ENCODE measurements at places on chromosomes 1 and 21. TPM values are rescaled to one million over a fixed set of nuclear protein-coding genes. Genes with fewer than 3 reads are reported as not detected.

DNA sequence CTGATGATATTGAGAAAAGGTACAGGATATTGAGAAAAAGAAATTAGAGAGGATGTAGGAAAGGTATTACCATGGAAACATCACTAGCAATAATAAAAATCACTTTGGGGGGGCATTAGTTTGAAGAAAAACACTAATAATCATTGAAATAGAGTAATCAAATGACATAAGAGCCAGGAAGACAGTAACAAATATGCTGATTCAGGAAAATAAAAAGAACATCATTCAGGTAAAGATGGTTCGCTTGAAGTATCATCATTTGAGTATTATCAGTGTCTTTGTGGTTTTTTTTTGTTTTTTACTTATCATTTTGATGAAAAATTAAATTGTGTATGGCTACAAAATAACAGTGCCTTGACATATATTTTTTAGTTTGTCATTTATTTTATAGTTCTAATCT, 164.5 kb downstream of the IFI44 start:
- DNase-seq = no peak

- DNase-seq = no peak
Measured at GRCh38 chr1:185238447-185238846, 78.6 kb downstream of the IVNS1ABP start.

- no peak for DNase-seq
Measured at GRCh38 chr1:183991348-183991747, 46.2 kb downstream of the COLGALT2 start.

DNA sequence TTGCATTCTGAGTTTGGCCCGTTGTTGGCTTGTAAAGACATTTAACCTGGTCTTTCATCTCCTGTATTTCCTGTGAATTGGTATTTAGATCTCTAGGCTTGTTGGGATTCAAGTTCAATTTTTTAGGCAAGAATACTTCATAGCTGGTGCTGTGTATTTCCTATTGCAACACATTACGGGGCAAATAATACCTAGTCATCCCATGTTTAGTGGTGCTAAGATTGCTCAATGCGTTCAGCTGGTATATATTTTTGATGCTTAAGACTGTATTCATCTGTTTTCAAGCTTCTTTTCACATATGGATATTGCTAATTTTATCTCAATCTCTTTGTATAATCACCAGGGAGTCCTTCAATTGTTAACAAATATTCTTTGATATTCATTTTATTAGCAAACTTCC, 87.5 kb upstream of the ZBTB18 start:
- DNase-seq = no peak

- DNase-seq = no peak
Measured at GRCh38 chr1:240621249-240621648, 9.3 kb upstream of the GREM2 start.

- no peak for DNase-seq
Measured at GRCh38 chr1:43776043-43776761, 68.9 kb downstream of the ST3GAL3 start.

DNA sequence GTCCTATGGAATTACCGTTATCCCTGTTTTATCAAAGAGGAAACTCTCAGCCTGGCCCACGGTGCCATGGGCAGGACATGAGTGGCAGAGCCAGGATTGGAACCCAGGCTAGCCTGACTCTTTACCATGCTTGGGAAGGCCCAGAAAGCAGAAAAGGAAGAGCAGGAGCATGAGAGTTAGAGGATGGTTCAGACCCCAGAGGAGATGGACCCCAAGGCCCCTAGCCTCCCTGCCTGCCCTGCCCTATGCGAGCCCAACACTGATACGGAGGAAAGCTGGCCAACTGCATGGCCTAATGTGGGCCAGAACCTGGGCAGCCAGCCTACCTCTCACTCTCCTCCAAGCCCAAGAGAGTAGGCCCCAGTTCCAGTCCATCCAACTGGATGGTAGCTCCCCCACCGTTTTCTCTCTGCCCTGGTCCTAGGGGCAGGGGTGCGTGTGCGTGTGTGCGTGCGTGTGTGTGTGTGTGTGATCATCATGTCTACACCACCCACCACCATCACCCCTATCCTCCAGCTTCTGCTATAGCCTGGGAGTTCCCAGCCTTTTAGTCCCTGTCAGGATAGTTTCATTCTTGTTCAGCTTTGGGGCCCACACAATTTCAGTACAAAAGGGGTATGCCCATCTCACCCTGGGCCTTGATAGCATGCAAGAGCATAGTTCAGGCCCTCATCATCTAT, 15.4 kb upstream of the MEX3A start:
- no peak for DNase-seq

DNA sequence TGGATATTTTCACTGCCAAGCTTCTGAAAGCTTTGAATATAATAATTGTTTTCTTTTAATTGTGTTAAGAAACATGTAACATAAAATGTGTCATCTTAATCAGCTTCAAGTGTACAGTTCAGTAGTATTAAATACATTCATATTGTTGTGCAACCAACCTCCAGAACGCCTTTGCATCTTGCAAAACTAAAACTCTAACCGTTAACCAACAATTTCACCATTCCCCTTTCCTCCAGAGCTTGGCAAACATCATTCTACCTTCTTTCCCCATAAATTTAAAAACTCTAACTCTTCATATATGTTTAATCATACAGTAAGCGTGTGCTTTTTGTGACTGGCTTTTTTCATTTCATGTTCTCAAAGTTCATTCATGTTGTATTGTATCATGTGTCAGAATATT, 2.1 kb downstream of the MNDA start:
- DNase-seq = no peak

- peak; percentile 51 for DNase-seq
Measured at GRCh38 chr1:150259758-150260669, 2.4 kb downstream of the CA14 start.

- DNase-seq = no peak
Measured at GRCh38 chr1:109466125-109466451, 258 bp upstream of the SYPL2 start.

- DNase-seq = no peak
Measured at GRCh38 chr1:161313554-161314200, 504 bp upstream of the SDHC start.

DNA sequence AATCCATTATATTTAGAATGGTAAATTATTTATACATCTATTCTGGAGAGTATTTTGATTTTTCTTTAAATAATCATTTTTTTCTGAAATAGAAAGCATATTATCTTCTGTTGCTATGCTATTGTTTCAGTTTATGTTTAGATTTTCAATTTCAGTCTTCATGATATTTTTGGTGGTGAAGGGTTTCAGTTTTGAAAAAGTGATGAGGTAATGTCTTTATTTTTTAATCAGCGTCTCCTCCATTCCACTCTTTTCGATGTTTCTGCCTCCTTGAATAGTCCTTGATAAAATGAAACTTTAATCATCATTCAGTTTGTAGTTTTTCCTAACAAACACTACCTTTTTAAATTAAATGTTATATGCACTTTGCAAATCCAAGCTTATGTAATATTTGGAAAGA, 428.6 kb downstream of the PTPRC start:
- no peak for DNase-seq

GRCh38 chr1:8562881-8563865, 245.3 kb downstream of the SLC45A1 start:
- DNase-seq = no peak

DNA sequence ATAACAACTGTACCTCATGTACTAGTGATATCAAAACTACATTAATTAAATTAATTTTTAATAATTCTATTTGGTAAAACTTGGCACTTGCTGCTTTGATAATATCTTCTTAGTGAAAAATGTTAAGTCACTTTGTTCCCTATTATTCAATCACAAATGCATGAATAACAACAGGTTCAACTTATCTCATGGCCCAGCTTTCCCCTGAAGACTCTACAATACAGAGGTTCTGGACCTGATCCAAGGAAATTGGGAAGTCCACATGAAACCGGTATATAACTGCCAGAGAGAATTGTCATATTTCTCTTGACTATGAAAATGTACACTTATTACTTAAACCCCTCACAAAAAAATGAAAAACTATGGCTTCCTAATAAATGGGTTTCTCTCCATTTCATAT, 33.9 kb upstream of the PTPRC start:
- no peak for DNase-seq

DNA sequence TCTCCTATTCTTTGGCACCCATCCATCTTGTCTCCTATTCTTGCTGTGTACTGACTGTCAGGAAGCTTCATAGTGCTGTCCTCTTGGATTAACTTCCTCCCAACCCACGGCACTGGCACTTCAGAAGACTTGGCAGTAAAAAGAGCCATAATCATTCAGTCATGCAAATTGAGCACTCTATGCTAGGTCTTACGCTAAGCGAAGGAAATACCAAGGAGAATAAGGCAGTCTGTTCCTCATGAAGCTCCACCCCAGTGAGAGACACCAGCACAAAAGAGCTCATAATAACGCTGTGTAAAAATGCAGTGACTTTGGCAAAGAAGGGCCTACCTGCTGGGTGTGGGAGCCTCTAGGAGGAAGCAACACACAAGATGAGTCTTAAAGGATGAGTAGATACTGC, 67.1 kb downstream of the GFI1 start:
- no peak for DNase-seq

GRCh38 chr1:22661880-22662279, 8.8 kb downstream of the C1QB start:
- DNase-seq = no peak

DNA sequence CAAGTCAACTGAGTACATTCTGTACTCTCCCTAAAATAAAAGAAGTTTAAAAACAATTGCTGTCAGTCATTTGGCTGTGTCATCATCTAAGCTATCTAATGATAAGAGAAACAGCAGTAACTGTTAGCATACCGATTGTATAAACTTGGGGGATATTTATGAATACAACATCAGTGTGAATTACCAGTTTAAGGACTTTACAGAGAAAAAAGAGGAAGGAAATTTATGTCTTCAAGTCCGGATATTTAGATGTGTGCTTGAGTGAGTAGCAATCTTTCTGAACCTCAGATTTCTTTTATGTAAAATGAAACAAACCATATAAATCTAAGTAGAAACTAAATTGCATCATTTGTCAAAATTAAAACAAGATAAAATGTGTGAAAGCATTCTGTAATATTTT, 1557.0 kb downstream of the MRPL39 start:
- no peak for DNase-seq

- DNase-seq = no peak
Measured at GRCh38 chr1:197614916-197615692, 160.2 kb downstream of the DENND1B start.

DNA sequence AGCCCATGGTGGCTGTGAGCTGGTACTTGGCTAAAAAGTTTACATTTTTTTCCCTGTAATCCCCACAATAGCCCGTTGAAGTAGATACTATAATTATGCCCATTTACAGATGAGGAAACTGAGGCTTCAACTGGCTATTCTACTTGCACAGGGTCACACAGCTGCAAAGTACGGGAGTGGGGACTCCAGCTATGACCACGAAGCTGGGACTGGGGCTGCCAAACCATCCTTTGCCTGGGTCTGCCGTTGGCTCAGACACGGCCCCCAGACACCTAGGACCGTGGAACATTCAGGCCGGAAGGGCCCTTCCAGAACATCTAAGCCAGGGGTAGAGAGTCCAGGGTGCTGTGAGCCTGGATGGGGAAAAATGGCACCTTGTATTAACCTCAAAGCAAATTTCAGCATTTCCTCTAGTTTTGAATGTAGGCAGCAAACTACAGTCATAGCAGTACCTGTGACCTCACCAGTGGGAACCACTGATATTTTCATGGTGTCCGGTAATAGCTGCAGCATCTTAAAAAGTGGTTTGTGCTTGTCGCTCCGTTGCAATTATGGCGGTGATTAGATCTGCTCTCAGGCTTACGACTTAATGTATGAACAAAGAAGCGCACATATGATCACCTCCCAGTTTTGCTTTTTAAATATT, 4.3 kb downstream of the TP73 start:
- no peak for DNase-seq

- no peak for DNase-seq
Measured at GRCh38 chr1:232921381-232921780, 29.0 kb upstream of the NTPCR start.

- DNase-seq = no peak
Measured at GRCh38 chr1:215911406-215911968, 344.4 kb downstream of the KCTD3 start.

GRCh38 chr1:1760345-1760650, 18.0 kb downstream of the NADK start:
- DNase-seq = no peak

DNA sequence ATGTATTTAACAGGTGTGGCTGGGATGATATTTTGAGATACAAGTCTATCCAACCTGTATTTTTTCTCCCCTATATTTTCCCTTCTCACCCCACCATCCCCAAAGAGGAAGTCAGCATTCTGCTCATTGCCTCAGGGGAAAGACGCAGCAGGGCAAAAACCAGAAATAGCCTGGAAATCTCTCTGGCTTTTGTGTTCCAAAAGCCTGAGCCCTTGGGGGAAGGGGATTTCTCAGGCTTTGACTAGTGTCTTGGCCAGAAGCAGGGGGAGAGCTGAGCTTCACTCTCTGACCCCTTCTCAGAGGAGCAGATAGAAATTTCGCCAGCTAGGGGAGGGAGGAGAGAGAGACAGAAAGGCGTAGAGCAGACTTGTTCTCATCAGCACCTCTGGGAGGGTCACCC, 244.7 kb downstream of the RRAGC start:
- DNase-seq = no peak

DNA sequence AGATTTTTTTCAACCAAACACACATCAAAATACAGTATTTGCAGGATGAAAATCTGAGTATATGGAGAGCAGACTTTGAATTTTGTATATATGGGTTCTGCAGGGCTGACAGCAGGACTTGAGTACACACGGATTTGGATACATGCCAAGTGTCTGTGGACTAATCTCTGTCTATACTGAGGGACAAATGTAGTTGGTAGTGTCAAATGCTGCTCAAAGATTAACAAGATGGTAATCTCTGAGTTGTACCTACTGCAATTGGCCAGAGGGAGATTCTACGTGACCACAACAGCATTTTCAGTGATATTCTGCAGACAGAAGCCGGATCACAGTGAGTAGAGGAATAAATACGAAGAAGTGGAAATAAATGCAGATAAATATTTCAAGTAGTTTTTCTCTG, 43.4 kb downstream of the SHCBP1L start:
- DNase-seq = no peak

DNA sequence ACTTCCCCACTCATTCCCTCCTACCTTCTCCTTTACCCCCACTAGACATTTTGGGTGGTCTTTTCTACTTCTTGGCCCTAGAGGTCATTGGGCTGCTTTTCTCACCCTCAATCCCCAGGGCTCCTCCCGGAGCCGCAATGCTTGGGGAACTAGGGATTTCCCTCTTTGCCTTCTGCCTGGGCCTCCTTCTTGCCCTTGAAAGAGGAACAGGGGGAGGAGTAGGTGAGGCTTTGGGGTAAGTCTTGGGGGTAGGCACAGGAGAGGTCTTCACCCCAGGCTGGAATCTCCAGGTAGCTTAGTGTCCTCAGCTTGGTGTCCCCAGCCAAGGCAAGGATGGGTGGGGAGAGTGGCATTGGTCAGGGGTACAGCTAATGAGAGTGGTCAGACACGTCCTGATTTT, 56.2 kb upstream of the EPS8L3 start:
- DNase-seq = no peak

- peak; percentile 90 for DNase-seq
Measured at GRCh38 chr1:38138498-38139233, 92.1 kb upstream of the POU3F1 start.

TNFRSF4 gene
- total RNA-seq = 2.3 TPM

CYP4A11 gene
- not detected for total RNA-seq

C1orf210 gene
- total RNA-seq = not detected

RIMKLA gene
- 9.7 TPM for total RNA-seq

GOLT1A gene
- not detected for total RNA-seq

TBX19 gene
- total RNA-seq = 0.55 TPM

PLA2G2C gene
- not detected for total RNA-seq

All from left ventricle myocardium superior (tissue), 1 donor.